ENCODE measurements at places on chromosomes 5 and 9. TPM values are rescaled to one million over a fixed set of nuclear protein-coding genes. Genes with fewer than 3 reads are reported as not detected.

The TRPM6 gene
- 3.5 TPM for total RNA-seq

The PTGDS gene
- total RNA-seq = 1,668 TPM

- DNase-seq = no peak
These were observed 138.8 kb downstream of the KDM4C start for GRCh38 chr9:6896562-6896961.

GRCh38 chr5:145924849-145925248 lies 11.5 kb upstream of the SH3RF2 start:
- DNase-seq = no peak

- DNase-seq = no peak
These were observed 148.8 kb upstream of the MTAP start for GRCh38 chr9:21653589-21653988.

- no peak for DNase-seq
These were observed 148.2 kb downstream of the SMARCA2 start for GRCh38 chr9:2163231-2163885.

DNA sequence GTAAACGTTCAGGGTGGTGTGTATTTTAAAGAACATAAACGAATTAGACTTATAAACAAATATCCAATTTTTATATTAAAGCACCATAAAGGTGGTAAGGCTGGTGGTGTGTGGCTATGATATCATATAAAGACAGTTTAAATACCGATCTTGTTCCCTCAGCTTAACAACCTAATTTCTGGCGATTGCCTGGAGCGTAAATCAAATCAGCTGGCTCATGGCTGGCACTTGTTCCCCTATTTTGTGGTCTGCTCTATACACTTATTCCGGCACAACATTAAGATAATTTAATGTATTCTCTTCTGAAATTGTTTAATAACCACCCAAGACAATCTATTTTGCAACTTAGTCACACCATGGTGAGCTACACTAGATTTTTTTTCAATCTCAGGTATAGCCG lies 2.4 kb upstream of the HAPLN1 start:
- no peak for DNase-seq

DNA sequence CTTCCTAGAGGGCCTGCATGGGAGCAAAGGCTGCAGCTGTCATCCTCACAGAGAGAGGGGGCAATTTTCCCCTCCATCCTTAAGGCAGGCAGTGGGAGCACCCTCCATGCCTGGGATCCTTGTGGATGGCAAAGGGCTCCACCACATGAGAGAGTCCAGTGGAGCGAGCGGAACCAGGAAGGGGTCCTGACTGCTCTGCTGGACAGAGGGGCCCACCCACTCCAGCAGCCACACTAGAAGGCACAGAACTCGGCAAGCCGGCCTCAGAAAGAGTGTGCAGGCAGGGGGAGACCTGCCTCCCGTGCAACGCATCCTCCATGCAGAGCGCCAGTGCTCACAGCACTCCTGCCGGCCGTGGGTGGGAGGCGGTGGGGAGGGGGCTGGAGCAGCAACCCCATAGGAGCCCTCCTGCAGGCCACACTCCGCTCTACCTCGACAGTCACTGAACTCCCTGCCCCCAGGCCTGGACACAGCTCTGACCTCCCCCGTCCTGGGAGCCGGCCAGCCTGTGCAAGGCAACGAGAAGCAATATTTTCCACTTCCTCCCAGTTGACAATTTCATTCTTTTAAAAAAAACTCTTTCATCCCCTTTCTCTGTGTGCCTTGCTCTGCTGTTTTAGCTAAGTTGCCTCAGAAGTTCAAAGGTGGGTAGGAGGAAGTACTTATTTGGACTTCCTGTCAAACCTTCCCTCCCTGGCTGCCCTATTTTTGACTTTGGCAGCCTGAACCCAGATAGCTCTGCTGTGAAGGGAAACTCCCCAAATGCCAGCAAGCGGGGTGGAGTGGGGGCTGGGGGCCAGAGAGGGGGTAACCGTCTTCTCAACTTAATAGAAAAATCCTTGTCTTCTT lies 5.3 kb upstream of the LCP2 start:
- DNase-seq = peak; percentile 82

All from sciatic nerve (tissue), 2 donors.